DMS153 (cell line): ENCODE measurements at places on chromosomes 12 and 14.

GRCh38 chr14:80017795-80018194 is 193.5 kb downstream of the DIO2 start:
- DNase-seq = no peak

GRCh38 chr14:65034021-65034420 is 47.3 kb downstream of the FNTB start:
- DNase-seq = no peak

DNA sequence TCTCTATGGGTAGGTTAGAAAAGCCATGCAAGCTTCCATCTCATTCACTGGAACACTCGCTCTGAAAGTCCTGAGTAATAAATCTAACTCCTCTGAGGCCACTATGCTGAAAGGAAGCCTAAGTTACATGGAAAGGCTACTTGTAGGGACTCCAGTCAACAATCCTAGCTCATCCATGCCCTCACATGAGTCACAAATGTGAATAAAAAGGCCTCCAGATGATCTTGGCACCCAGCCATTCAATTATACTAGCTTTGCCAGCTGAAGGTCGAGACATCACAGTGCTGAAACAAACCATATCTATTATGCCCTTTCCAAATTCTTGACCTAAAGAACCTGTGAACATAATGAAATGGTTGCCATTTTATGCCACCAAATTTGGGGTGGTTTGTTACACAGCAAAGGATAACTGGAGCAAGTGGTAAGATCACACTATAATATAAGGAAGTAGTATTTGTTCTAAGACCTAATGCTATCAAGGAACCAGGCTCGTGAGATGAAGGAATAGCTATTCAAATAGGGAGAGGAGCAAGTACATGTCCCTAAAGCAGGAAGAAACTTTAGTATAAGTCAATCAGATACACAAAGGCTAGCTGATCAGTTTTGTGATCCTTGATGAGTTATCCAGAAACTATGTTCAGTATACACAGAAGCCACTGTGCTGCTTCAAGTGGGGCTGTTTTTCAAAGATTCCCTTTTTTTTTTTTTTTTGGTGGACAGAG is 142.1 kb downstream of the MED13L start:
- DNase-seq = peak; percentile 36

GRCh38 chr12:1007276-1007675 is 16.3 kb downstream of the ERC1 start:
- DNase-seq = no peak
